ENCODE measurements at places on chromosomes 1 and 21.
A peak's percentile ranks its signal among the peaks of the same experiment; 100 is the strongest.

DNA sequence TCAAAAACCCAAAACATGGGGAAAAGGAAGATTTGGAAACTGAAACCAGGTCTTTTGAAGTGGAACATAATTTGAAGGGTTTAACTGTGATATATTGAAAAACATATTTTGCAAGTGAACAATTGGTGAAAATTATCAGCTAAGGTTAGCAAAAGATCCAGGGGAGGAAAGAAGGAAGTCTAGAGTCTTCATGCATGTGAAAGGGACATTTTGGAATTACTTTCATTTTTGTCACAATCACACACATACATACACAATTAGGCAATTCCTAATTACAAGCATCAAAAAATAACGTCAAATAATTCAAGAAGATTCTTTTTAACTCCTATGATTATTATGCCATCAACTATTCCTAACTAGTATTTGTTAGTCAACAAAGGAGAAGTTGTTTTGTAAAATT, 64.7 kb upstream of the NFIA start:
- no peak for DNase-seq

GRCh38 chr21:36553406-36553805, 73.5 kb upstream of the CLDN14 start:
- no peak for DNase-seq

GRCh38 chr1:33047290-33047689, 10.6 kb upstream of the AK2 start:
- no peak for DNase-seq

DNA sequence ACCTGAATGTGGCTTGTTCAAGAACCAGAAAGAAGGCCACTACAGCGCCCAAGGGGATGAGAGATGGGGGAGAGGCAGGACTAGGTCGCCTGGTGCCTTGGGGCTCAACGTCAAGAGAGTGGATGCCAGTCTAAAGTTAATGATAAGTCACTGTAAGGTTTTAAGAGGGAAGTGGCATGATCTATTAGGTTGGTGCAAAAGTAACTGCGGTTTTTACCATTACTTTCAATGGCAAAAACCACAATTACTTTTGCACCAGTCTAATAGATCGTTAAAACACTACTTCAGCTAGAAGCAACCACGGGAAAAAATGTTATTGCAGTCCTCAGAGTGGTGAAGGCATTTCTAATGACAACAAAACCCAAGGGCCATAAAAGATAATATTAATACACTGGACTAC, 2.6 kb upstream of the GJB3 start:
- no peak for DNase-seq

DNA sequence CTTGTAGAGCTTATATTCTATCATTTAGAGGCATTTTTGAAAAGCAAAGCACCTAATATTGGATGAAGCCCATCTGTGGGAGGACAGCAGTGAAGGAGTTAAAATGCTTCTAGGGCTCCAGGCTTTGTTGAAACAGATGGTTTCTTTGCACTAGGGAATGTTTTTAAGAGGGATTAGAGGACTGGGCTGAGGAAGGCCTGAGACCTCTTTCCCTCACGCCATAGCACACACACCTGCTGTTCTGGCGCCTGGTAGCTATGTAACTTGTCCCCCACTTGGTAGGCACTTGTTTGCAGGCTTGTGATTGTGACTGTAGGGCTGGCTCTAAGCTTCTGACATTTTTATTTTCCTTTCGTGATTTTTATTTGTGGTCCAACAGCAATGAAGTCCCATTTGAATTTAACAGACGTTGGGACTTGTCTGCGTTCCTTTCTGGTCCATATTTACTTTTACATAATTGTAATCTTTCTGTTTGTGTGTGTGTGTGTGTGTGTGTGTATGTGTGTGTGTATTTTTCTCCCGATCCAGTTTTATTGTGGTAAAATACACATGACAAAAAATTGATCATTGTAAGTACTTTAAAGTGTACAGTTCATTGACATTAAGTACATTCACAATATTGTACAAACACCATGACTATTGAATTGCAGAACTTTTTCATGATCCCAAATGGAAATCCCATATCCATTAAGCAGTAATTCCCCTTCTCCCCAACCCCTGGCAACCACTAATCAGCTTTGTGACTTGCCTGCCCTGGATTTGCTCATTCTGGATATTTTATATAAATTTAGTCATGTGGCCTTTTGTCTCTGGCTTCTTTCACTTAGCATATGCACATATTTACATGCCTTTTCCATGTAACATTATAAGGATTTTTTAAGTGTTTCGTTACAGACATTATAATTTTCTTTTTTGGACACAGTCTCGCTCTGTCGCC, 33.5 kb upstream of the MACF1 start:
- DNase-seq: peak; percentile 51

All from muscle of back (tissue), 13 donors.